ENCODE measurements at places on chromosomes 3 and 15. TPM values are rescaled to one million over a fixed set of nuclear protein-coding genes. Genes with fewer than 3 reads are reported as not detected.

Gene ADAMTS7
- 6.2 TPM for total RNA-seq

Gene LTK
- total RNA-seq: 0.20 TPM

Gene P2RY14
- total RNA-seq: not detected

Gene PDIA5
- total RNA-seq: 25.3 TPM

Gene C2CD4A
- total RNA-seq: not detected

Gene SV2B
- total RNA-seq: 0.09 TPM

Gene ACTRT3
- 2.9 TPM for total RNA-seq

Gene FBXO40
- not detected for total RNA-seq

Gene PTX3
- 1.0 TPM for total RNA-seq

Gene ACOX2
- 8.8 TPM for total RNA-seq

Gene SMAD6
- total RNA-seq: 20.7 TPM

Gene B3GNT5
- 30.1 TPM for total RNA-seq

Gene CCK
- 1.5 TPM for total RNA-seq

Gene REC114
- total RNA-seq: not detected

Gene TUSC7
- not detected for total RNA-seq

Gene CCDC54
- total RNA-seq: not detected

Gene WDR49
- not detected for total RNA-seq

Gene TGM5
- not detected for total RNA-seq

Gene SH3GL3
- 1.3 TPM for total RNA-seq

Gene KLF13
- 88.2 TPM for total RNA-seq

Gene EXOG
- 8.9 TPM for total RNA-seq

Gene PCOLCE2
- total RNA-seq: 30.3 TPM

Gene RBP2
- not detected for total RNA-seq

Gene CMTM8
- 11.7 TPM for total RNA-seq

Gene GADL1
- total RNA-seq: not detected

Gene LRIG1
- 4.1 TPM for total RNA-seq

Gene SLC22A13
- not detected for total RNA-seq

Gene DUOXA1
- 0.08 TPM for total RNA-seq

Gene UROC1
- total RNA-seq: not detected

Gene DAZL
- total RNA-seq: not detected

Gene IL5RA
- not detected for total RNA-seq

Gene INKA1
- total RNA-seq: 3.0 TPM

Gene CALML4
- 7.9 TPM for total RNA-seq

Gene UPK1B
- total RNA-seq: 13.6 TPM

Gene NTRK3
- total RNA-seq: 27.5 TPM

Gene MAPKAPK3
- 20.7 TPM for total RNA-seq

Gene TRPM1
- not detected for total RNA-seq

Gene MINAR1
- total RNA-seq: 0.56 TPM

Gene DNAJC19
- total RNA-seq: 17.9 TPM

Gene C3orf62
- total RNA-seq: 1.7 TPM

Gene AGBL1
- not detected for total RNA-seq

Gene TMEM266
- 0.17 TPM for total RNA-seq

Gene COL7A1
- 227 TPM for total RNA-seq

Gene LRRC3B
- not detected for total RNA-seq

Gene TIGIT
- total RNA-seq: not detected

Data from A549 treated with ZK216348 at 1 μM for 4 hours (cell line).